ENCODE measurements at places on chromosomes 12 and 14.

DNA sequence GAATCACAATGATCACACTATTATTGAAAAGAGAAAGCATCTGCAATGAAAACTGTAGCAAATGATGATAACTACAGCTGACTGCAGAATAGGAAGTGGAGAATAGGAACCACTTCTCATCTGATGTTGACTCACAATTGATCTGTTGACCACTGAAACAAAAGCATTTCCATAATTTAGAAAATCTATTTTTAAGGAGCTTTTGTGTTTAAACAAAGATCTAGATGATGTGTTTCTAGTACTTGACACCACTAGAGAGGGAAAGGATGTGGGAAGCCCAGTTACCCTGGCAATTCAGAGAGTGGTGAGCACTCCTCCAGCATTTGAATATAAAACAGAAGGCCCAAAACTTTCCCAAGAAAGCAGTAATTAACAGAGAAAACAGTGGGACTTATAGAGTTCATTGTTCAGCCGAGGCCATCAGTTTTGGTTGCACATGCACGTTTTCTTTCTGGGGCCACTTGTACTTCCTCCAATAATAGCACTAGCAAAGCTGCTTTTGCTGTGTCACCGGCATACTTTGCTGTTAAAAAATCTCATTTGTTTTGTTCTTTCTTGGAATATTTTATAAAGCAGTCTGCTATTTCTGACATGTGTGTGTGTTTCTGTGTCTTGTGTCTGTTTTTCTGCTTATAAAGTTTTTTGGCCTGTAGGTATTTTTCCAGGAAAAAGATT is 76.1 kb upstream of the HECTD1 start:
- no peak for DNase-seq

DNA sequence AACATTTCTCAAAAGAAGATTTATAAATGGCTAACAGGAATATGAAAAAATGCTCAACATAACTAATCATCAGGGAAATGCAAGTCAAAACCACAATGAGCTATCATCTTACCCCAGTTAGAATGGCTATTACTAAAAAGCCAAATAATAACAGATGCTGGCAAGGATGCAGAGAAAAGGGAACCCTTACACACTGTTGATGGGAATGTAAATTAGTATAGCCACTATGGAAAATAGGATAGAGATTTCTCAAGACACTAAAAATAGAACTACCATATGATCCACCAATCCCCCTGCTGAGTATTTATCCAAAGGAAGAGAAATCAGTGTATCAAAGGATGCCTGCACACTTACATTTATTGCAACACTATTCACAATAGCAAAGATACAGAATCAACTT is 58.3 kb downstream of the GUCY2C start:
- no peak for DNase-seq

- no peak for DNase-seq
Measured at GRCh38 chr14:51877810-51878209, 17.4 kb downstream of the GNG2 start.

DNA sequence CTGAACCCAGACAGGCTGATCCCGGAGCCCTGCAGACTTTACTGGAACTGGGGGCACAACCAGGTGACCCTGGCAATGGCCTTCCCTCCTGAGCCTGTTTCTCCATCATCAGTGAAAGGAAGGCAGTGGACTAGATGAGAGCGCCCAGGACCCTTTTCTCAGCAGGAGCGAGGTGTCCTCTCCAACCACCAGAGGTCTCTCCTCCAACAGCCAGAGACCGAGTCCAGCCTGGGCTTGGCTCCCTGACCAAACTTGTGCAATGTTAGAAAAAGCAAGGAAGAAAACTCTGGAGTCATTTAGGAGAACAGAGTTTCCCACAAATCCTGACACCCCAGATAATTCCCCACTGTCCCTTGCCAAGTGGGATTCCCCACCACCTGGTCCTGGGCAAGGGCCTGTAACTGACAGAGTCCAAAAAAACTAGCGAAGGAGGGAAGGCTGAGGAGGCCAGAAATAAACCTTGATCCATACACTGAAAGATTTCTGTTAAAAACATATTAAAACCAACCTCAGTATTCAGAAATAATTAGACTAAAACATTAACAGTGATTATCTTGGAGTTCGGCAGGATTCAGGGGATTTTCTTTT is 9.0 kb downstream of the RPS6KL1 start:
- DNase-seq = peak; percentile 10

DNA sequence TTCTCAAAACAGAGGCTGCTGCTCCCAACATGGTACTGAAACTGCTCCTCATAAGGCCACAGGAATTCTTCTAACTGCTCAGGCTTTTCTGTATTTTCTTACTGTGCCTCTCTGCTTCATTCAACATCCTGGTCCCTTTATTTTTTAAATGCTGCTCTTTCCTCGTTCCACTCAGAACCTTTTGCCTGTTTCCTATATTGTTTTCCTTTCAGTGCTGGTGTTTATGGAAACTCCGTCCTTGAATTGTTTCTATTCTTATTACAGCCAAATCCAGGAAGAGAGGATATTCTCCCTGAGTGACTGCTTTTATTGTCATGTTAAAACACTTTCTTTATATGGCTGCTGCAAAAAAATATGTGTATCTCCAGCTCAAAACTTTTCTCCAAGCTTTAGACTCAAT is 173.0 kb upstream of the E2F7 start:
- no peak for DNase-seq

DNA sequence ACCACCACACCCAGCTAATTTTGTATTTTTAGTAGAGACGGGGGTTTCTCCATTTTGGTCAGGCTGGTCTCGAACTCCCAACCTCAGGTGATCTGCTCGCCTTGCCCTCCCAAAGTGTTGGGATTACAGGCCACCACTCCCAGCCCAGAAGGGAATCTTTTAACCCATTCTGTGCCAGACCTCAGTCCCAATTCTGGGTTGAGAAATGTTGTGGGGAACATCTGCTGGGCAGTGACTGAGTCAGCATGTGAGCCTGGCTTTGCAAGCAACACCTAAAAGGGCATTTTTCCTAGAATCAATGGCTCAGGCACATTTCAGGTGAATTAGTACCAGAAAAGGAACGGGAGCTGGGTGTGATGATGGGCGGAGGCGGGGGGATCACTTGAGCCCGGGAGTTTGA is 7.6 kb upstream of the SPATS2 start:
- no peak for DNase-seq

DNA sequence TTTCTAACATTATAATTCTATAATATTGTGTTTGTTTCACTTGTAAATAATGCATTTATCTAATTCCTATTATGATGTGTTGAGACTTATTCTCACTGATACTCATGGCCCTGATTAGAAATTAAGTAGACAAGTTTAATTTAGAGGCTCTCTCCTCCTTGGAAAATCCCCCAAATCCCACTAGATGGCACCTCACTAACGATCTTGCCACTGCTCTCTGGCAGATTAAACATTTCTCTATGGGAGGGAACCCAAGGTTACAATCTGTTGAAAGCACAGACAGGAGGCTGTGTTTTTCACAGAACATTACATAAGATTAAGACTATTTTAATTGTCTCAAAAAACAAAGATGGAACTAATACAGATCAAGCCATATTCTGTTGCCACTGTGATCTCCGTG is 318.7 kb downstream of the LRFN5 start:
- no peak for DNase-seq

GRCh38 chr12:109538191-109538863 is 35.0 kb downstream of the MMAB start:
- DNase-seq = no peak

GRCh38 chr12:87779016-87779415 is 250.2 kb downstream of the C12orf50 start:
- no peak for DNase-seq

DNA sequence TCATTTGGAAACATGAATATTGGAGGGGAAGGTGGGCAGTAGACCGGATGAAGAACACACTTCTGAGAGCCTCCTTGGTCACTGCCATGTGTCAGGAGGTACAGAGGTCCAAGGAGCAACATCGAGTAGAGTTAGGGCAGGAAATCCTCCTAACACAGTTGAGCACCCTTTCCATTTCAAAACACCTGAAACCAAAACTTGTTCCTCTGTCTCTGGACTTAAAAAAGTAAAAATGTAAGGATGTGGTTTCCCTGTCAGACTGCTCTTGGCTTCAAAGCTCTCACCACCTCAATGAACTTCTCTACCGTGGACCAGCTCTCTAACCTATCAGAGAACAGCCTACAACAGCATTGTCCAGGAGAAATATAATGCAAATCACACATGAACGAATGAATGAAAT is 573.9 kb downstream of the NOVA1 start:
- DNase-seq = no peak

DNA sequence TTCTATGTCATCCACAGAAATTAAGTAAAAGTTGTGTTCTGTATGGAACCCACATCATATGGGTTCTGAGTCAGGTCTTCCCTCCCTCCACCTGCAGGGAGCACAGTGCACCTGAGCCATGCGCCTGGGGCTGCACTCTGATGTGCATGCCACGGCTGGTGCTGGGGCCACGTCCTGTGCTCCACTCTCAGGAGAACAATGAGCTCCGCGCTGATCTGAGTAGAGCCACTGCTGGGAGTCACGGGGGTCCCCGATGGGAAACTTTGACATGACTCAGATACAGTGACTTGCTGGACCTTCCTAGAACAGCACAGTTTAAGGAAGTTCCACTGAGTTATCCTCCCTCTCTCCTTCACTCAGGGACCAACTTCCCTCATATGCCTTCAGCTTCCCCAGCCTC is 683.4 kb downstream of the TMEM121 start:
- DNase-seq = no peak

- no peak for DNase-seq
Measured at GRCh38 chr14:93732524-93732923, 55.8 kb downstream of the PRIMA1 start.

DNA sequence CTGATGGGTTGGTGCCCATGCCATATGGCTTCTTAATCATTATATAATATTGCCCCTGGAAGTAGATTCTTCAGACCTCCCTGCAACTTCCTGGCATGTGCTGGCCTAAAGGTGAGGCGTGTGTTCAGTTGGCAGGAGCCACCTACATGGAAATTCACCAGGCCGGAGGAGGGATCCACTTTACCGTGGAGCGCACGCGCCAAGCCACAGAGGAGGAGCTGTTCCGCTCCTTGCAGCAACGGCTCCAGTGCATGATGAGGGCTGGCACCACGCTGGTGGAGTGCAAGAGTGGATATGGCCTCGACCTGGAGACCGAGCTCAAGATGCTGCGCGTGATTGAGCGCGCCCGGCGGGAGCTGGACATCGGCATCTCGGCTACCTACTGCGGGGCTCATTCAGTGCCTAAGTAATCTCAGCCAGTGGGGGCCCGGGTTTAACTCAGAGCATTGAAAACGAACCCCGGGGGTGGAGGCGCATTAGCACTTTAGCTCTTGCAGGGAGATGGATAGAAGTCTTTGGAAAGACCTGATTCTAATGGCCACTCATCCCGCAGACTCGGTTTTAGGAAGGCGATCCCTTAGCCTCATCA is 13.5 kb downstream of the AMDHD1 start:
- no peak for DNase-seq

GRCh38 chr14:50353126-50353525 is 41.0 kb downstream of the DMAC2L start:
- no peak for DNase-seq

GRCh38 chr12:52036587-52037171 is 14.6 kb upstream of the NR4A1 start:
- DNase-seq = peak; percentile 69

GRCh38 chr12:82650627-82651337 is 35.9 kb upstream of the TMTC2 start:
- DNase-seq = peak; percentile 20
